ENCODE measurements at places on chromosomes 2 and 18. TPM values are rescaled to one million over a fixed set of nuclear protein-coding genes. Genes with fewer than 3 reads are reported as not detected.

Gene HOXD12
- 0.42 TPM for total RNA-seq

Gene ABCG8
- total RNA-seq: not detected

Gene SNED1
- 0.11 TPM for total RNA-seq

Gene ALK
- 4.8 TPM for total RNA-seq

Gene BIN1
- 2.2 TPM for total RNA-seq

Gene INPP5D
- 0.50 TPM for total RNA-seq

Gene EGR4
- total RNA-seq: not detected

Gene TRAK2
- total RNA-seq: 59.1 TPM

Gene WNT10A
- total RNA-seq: 0.11 TPM

Gene NFATC1
- total RNA-seq: 5.8 TPM

Gene COL5A2
- total RNA-seq: 6.7 TPM

Gene MXD1
- total RNA-seq: 4.0 TPM

Gene DNAH6
- total RNA-seq: 12.1 TPM

DNA sequence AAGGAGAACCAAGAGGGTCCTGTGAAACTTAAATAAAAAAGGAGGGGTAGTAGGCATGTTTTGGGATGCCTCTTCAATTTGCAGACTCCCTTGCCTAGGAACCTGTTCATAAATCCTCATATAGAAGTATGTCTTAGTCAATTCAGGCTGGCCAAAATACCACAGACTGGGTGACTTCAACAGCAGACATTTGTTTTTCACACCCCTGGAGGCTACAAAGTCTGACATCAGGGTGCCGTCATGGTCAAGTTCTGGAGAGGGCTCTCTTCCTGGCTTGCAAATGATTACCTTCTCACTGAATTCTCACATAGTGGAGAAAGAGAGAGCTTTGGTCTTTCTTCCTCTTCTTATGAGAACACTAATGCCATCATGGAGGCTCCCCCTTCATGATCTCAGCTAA lies 4.1 kb upstream of the TCF4 start:
- no peak for DNase-seq

GRCh38 chr2:210099940-210100339 lies 71.3 kb downstream of the KANSL1L start:
- DNase-seq: no peak

DNA sequence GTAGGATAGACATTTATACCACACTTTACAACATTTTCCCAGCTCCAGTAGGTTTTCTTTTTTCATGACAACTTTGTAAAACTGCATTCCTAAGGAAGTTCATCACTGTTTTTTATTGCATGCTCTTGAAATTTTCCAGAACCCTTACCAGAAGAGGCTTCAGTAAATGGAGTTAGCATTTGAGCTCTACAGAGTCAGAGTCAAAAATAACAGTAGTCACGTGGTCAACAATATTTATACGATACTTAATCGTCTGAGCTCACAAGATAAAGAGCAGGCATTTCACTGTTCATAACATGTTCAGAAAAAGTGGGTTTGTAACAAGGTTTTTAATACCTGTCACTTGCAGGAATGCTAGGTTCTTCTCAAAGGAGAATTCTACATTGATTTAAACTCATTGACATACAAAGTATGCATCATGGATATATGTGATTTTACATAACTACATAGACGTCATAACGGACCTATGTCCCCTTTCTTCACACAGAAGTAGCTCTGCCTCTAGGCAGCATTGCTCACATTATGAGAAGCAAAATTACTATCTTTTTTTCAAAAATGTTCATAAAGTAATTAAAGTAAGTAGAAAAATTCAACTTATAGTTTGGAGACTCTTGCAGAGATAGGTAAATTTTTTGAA lies 187.0 kb upstream of the COL3A1 start:
- DNase-seq: no peak

DNA sequence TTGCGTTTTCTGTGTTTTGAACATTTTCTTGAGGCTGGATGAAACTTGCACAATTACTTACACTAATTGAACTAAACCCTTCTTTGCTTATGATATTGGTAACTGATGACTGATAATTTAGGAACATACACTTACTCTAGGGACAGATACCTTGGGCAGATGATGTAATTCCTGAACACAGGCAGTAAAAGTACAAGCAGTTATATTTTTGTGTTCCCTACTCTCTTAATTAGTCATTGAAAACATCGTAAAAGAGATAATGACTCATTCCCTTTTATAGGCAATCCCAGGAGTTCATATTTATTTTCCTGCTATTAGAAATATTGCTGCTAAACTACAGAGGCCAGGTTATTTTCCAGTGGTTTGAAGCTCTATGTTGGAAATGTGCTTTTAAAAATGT lies 46.4 kb downstream of the CCDC85A start:
- DNase-seq: no peak

DNA sequence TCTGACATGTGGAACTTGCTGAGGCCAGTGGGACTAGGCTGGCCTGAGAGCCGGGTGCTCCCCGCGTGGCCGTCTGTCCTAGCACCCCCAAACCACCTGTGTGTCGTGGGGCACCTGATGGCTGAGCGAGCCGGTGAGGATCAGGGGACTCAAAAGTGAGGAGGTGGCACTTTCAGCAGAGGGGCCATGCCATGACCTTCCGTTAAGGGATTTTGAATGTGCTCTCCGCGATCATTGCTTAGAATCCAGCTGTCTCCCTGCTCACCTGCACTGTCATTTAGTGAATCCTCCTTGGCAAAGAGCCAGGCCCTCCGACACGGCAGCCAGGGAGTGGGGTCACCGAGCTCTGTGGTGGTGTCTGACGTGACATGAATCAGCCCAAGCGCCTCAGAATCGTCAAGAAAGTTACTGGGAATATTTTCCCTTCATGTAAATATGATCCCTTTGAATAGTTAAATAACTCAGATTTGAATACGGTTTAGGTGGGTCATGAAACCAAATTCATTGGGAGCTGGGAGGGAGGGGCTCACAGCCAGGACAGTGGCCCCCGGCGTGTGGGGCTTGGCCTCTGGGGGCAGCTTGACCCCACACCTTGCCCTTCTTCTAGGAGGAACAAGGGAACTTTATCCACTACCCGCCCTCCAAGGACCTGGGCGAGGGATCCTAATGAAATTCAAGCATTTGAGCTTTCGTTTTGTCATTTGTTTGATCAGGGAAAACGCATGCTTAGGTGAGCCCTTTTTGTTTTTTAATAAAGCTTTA lies 9.5 kb downstream of the NFATC1 start:
- no peak for DNase-seq

GRCh38 chr2:62293490-62294271 lies 97.8 kb downstream of the B3GNT2 start:
- no peak for DNase-seq

- no peak for DNase-seq
These were observed 1170.4 kb upstream of the ZEB2 start for GRCh38 chr2:145690183-145690778.

DNA sequence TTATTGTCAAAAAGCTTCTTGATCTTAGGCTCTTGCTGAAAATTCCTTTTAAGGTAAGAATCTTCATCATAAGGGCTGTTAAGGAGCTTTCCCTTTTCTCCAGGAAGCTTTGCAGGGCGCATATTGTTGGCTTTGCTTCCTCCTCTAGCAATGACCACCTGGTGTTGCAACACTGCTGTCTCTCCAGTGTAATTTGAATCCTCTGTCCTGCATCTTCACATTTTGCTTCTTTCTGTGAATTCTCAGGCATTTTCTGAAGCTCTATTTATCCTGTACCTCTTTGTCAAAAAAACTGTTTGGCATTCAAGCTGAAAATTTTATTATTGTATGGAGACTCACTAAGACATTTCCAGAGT lies 533.1 kb upstream of the CHAC2 start:
- DNase-seq: no peak
